ENCODE measurements at places on chromosomes 2 and 18. TPM values are rescaled to one million over a fixed set of nuclear protein-coding genes. Genes with fewer than 3 reads are reported as not detected.
A peak's percentile ranks its signal among the peaks of the same experiment; 100 is the strongest.

DNA sequence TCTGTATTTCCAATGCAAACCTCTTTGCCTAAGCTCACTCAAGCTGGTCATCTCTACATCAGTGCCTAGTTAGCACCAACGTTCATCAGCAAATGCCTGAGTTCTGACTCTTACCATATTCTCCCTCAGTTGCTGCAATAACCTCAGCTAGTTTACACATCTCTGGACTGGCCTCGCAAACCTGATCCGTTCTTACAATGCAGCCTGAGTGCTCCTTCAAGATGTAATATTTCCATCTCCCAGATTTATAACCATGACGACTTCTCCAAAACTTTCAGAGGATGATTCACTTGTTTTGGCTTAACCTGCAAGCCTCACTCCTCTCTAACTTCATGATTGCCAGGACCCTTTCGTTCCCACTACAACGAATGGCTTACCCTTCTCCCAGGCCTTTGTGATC, 69.7 kb downstream of the DIPK1C start:
- H3K4me1 ChIP-seq = peaks cover 15% of the 10 kb centered on the region
- no peak overlapping the region for H3K4me3 ChIP-seq
- H3K27me3 ChIP-seq = peaks cover 10% of the 10 kb centered on the region
- DNase-seq = no peak

DPP4 gene
- 99.9 TPM for total RNA-seq

PPM1B gene
- 42.2 TPM for total RNA-seq

DSG1 gene
- total RNA-seq = not detected

KLHL41 gene
- not detected for total RNA-seq

GRCh38 chr18:3725115-3725514, 275.1 kb downstream of the TGIF1 start:
- no peak overlapping the region for H3K27ac ChIP-seq
- H3K4me1 ChIP-seq = no peaks in the 10 kb centered on the region
- peaks cover 18% of the 10 kb centered on the region for H3K27me3 ChIP-seq
- H3K4me3 ChIP-seq = no peak overlapping the region
- H3K36me3 ChIP-seq = no peaks in the 10 kb centered on the region
- no peak for DNase-seq

DNA sequence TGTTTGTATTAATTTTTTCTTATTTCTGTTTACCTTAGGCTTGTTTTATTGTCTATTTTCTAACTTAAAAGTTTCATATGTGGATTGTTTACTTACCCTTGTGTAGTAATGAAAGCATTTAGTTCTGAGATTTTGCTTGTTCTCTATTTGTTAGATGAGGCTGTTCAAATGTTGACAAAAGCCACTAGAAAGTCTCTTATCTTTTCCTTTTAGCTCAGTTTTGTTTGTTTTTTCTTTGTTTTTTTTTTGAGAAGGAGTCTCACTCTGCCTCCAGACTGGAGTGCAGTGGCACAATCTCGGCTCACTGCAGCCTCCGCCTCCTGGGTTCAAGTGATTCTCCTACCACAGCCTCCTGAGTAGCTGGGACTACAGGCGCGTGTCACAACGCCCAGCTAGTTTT, 30.9 kb downstream of the USP14 start:
- H3K4me3 ChIP-seq = no peak overlapping the region
- H3K27me3 ChIP-seq = no peaks in the 10 kb centered on the region
- peaks cover 6% of the 10 kb centered on the region for H3K36me3 ChIP-seq
- H3K4me1 ChIP-seq = no peaks in the 10 kb centered on the region

KCTD18 gene
- 14.5 TPM for total RNA-seq

GALNT13 gene
- total RNA-seq = not detected

DNA sequence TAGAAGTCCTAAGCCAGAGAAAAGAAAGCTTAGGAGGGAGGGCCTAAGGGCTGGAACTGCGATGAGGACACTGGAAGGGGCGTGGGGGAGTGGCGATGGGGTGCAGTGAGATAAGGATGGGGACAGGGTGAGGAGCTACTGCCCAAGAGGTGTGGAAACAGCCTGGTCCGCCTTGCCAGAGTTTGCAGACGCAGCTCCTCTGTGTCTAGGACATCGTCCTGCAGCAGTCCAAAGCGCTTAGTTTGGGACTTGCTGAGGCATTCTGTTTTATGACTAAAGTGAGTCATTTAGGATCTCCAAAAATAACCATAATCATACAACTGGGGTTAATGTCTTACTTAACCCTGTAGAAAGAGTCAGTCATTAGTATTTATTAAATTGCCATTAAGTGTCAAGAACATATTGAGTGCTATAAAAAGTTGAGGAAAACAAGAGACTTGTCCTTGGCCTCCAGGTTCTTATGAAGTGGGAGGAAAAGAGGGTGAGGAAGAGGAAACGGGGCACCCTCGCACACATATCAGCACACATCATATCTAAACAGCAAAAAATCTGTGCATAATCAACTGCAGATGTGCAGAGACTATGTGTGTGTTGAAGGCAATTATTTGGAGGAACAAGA, 74.8 kb downstream of the CDK15 start:
- H3K36me3 ChIP-seq = no peaks in the 10 kb centered on the region
- DNase-seq = no peak
- peaks cover 40% of the 10 kb centered on the region for H3K27me3 ChIP-seq

RAD51AP2 gene
- not detected for total RNA-seq

DNA sequence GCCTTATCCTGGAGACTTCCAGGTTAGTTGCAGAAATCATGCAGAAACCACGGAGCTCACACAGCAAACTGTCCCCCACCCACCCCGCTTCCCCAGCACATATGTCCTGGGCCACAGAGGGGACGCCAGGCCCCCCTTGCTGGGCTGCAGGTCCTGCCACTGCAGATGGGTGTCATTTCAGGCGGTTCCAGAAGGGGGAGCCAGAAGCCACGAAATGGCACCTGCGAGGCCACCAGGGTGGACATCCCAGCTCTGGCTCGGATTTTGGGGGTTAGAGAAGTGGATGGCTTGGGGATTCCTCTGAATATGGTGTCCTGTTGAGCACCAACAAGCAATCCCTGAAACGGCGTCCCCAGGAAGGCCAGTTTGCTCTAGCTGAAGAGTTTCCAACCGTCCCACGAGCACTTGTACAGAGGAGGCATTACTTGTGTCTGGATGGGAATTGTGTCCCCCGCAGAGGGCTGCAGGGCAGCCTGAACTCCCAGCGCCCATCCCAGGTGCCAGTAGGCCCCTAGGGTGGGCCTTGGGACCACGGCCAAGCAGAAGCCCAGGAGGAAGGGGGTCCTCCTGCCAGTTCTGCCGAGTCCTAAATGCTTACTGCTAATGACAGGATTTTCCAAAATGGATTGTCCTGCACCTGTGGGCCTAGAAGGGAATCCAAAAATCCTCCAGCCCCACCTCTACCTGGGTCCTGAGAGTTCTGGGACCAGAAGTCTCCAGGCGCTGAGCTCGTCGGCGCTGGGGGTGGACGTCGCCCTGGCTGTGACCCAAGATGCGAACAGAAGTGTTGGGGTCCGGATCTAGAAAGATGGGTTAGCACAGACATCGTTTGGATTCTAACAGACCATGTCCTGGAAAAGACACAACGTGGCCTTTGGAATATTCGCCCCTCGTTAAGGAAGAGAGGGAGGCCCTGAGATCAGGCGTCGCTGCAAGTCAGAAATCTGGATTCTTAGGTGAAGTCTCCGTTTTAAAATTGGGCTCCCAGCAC, 14.6 kb upstream of the NFATC1 start:
- H3K36me3 ChIP-seq = peaks cover 4% of the 10 kb centered on the region
- no peaks in the 10 kb centered on the region for H3K27me3 ChIP-seq
- peaks cover 14% of the 10 kb centered on the region for H3K4me1 ChIP-seq
- peak; percentile 58 for DNase-seq
- H3K4me3 ChIP-seq = no peak overlapping the region

KCNG3 gene
- 0.10 TPM for total RNA-seq

KCTD1 gene
- total RNA-seq = 5.3 TPM

- no peak for DNase-seq
- no peak overlapping the region for H3K4me3 ChIP-seq
- H3K4me1 ChIP-seq = no peaks in the 10 kb centered on the region
- H3K36me3 ChIP-seq = no peaks in the 10 kb centered on the region
Observed at GRCh38 chr2:23690421-23691105, 236.4 kb downstream of the ATAD2B start.

DNA sequence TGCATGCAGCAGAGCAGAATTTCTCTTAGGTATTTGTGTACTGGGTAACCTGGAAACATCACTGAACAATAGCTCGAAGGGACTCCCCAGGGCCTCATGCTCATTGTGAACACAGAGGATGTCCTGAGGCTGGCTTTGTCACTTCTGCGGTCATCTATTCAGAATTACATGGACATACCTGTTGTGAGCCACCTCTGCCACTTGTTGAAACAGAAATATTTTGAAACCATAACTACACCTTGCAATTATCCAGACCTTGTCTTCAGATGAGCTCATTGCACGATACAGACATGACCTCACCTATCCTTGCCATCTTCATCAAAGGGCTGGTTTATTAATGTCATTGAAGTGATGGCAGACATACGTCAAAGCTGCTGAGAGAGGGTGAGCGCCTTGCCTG, 23.4 kb upstream of the CREG2 start:
- H3K27me3 ChIP-seq = peaks cover 6% of the 10 kb centered on the region
- DNase-seq = no peak
- H3K27ac ChIP-seq = no peak overlapping the region
- no peaks in the 10 kb centered on the region for H3K36me3 ChIP-seq
- H3K4me3 ChIP-seq = no peak overlapping the region
- H3K4me1 ChIP-seq = no peaks in the 10 kb centered on the region
